ENCODE measurements at places on chromosomes 13 and 19.

DNA sequence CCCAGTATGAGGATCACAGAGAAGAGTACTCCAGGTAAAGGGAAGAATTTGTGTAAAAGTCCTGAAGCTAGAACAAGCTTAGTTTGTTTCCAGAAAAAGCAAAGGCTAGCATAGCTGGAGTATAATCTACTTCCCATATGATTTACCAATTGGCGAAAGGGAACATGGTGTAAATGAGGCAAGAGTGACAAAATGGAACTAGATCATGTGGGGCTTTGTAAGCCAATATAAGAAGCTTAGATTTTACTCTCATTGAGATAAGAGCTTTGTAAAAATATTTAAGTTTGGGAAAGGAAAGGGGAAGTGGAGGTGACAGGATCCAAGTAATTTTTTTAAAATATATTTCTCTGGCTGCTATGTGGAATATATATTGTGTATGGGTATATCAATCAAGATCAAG lies 234.9 kb downstream of the KCTD12 start:
- no peak for DNase-seq

- no peak for DNase-seq
Observed at GRCh38 chr19:18433735-18434398, 4.1 kb downstream of the ISYNA1 start.

DNA sequence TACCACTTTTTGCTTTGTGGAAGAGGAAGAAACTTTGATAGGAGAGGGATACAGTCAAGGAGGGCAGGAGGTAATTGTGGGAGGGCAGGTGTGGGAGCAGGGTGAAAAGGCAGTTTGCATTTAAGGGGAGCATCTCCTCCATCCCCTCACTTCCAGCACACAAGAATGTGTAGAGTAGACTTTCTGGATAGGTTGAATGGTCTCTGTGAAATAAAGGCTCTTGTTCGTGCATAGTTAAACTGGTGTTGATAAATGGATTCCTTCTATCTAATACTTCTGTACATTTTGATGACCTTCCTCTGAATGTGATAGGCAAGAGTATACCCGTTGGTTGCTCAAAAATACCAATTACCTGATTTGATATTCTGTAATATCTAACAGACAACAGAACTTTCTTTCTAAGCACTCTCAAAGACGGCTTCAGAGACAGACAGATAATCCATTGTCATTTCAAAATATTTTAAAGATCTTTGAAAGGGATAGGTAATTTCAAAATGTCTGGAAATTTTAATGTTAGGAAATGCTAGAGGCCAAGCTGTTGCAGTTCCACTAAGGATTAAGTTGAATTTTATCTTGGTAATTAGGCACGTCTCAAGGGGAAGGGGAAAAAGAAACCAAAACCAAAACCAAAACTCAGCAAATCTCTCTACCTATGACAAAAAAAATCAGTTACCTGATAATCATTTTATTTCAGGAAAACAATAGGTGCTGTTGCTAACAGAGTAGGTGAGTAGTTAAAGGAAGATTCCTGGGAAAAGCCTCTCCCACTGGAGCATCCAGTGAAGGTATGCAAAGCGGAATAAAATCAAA lies 302.6 kb downstream of the COG6 start:
- no peak for DNase-seq

- peak; percentile 56 for DNase-seq
Observed at GRCh38 chr19:39474139-39474620, 6.5 kb upstream of the TIMM50 start.

DNA sequence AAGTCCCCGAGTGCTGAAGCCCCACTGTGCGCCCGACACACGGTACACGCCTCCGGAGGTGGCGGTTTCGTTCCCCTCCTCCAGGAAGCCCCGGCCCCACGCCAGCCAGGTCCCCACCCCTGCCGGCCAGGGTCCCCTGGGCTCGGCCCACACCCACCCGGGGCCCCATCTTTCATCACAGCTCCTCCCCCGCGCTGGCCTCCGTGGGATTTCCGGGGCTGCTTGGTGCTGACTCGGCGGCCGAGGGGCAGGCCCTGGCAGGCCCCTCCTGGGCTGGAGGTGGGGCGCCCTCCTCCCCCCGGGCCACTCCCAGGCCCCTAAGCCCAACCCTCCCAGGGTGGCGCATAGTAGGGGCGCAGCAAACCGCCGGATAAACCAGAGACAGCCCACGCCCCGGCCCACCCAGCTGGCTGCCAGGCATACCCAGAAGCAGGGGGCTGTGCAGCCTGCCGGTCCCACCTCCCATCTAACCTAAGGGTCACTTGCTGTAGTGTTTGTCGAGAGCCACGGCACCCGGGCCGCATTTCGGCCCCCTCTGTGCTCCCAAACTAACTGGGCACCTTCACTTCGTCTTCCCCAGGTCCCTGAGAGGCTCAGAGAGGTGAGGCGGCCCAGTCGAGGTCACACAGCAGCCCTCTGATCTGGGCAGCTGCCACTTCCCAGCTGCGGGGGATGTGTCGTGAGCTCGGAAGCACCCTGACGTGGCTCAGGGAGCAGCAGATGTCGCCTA lies 6.6 kb downstream of the ZBTB7A start:
- DNase-seq, result peak; percentile 42

DNA sequence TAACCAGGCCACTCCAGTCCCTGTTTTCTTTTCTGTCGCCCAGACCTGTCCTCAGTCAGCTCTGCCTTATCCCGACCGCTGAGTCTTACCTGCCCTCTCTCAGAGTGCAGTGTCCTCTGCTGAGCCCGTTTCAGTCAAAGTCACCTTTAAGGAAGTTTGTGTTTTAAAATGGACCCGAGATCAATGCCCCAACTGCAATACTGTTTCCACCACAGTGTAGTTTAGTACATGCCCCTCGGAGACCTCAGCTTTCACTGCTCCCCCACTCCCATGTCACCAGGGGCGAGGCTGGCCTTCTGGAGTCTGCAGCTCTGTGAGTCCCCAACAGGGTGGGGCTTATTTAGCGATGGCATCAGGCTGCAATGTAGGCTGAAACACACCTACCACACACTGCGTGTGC lies 248.4 kb upstream of the TSHZ3 start:
- no peak for DNase-seq

All from stimulated activated CD4-positive, alpha-beta T cell treated with anti-CD3 and anti-CD28 coated beads, Interleukin-15, amount 100 ng/mL, for 1 hour (primary cell).